Activated CD8-positive, alpha-beta memory T cell treated with anti-CD3 and anti-CD28 coated beads, Interleukin-2, amount 50 U/mL, for 4 hours (primary cell): ENCODE measurements at places on chromosomes 4 and X.

- no peak for DNase-seq
Measured at GRCh38 chr4:10656988-10657387, 27.6 kb downstream of the CLNK start.

- no peak for DNase-seq
Measured at GRCh38 chr4:176752191-176752749, 40.5 kb downstream of the VEGFC start.

DNA sequence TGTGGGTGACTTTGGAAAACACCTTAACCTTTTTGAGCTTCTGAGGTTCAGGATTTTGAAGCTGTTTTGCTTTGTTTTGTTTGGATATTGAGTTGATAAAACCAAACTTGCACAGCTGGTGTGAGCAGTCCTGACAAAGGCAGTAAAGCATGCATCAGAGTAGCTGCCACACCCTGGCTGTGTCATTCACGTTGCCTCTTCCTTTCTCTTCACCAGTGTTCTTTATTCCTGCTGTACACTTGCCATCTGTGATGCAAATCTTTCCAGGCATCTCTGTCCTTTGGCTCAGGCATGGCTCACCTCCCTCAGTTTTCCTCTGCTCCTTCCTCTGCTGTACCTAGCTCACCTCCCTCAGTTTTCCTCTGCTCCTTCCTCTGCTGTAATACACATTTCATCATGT lies 1850.2 kb upstream of the AGA start:
- no peak for DNase-seq

- DNase-seq = no peak
Measured at GRCh38 chr4:26157541-26157940, 163.3 kb upstream of the RBPJ start.

DNA sequence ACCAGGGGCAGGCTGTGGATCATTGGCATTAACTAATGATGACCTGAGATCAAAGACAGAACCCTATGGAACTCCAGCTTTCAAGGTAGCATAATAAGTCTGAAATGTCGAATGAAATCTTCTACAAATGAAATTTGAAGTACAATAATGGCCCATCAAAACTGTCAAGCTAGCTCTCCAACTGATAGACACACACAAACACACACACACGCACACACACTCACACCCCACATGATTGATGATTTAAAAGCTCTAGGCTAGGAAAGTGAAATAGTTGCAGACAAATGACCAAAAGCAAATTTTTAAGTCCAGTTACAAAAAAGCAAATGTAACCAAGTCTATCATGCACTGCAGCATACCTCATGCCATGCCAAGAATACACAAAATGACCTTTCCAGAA lies 655.7 kb downstream of the C4orf33 start:
- DNase-seq = no peak

DNA sequence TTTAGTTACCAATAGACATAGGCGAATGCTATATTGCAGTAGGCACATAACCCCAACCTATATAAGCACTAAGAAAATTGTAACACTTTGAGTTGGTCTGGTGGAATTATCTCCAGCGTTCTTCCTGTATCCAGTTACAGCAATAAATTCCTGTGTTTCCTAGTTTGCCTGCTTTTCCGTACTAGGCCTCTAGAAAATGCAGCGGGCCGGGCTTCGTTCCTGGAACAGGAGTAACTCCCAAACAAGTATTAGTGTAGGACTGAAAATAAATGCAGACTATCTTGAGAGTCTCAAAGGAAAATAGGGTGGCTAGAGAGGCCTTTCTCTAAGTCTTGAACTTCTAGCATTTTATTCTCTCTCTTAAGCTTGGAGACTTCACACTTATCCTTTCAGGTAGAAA lies 159.8 kb downstream of the OR13H1 start:
- no peak for DNase-seq

- DNase-seq = no peak
Measured at GRCh38 chr4:55385201-55385649, 10.5 kb upstream of the TMEM165 start.

- DNase-seq = no peak
Measured at GRCh38 chrX:13389501-13389900, 69.6 kb upstream of the ATXN3L start.

GRCh38 chr4:136342666-136343065 lies 1189.6 kb downstream of the PCDH18 start:
- DNase-seq = no peak

GRCh38 chrX:84046403-84046984 lies 141.5 kb downstream of the RPS6KA6 start:
- no peak for DNase-seq

GRCh38 chr4:129546531-129546930 lies 450.6 kb downstream of the C4orf33 start:
- DNase-seq = no peak

- no peak for DNase-seq
Measured at GRCh38 chrX:134969726-134970125, 21.1 kb upstream of the SMIM10 start.
